Spinal cord (tissue), 10 donors: ENCODE measurements at places on chromosomes 2 and 18.

DNA sequence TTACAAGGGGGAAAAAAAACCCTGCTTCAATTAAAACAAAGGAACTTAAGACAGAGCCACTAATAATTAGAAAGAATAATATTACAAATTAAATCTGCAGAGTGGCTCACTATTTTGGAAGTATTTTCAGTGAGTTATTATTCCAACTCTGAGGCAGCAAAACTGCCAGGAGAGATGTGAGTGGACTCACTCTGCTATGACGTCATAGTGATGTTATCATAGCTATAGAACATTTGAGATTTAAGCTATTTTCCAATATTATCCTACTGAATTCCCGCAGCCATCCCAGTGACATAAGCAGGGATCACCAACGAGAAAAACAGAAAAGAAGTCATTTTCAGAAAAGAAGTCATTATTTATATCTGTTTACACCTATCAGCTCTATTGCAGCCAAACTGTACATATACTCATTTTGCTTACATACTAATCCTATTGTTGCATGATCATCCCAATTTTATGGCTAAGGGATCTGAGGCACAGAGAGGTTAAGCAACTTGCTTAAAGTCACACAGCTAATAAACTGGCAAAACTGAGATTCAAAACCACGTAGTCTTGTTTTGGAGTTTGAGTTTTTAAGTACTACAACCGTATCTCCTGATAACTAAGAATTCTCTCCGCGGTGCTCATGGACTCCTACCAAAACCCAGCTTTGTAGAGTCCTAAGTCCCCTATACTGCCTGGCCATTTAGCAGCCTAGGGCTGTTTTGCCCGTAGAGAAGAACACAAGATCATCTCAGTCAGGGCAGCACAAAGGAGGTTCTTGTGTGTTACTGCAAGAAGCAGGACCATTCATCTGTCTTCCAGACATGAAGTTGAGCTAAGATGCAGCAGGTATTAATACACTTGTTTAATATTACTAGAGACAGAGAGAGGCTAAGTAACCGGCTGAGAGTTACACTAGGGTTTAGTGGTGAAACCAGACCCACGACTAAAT is 299.8 kb downstream of the TCF4 start:
- no peak for DNase-seq

GRCh38 chr18:66344227-66344626 is 259.7 kb downstream of the CDH19 start:
- DNase-seq: no peak

GRCh38 chr2:164335128-164335527 is 286.2 kb downstream of the GRB14 start:
- no peak for DNase-seq

GRCh38 chr2:64122358-64122757 is 21.9 kb downstream of the PELI1 start:
- no peak for DNase-seq

- no peak for DNase-seq
Measured at GRCh38 chr2:130776550-130776949, 21.2 kb downstream of the AMER3 start.

DNA sequence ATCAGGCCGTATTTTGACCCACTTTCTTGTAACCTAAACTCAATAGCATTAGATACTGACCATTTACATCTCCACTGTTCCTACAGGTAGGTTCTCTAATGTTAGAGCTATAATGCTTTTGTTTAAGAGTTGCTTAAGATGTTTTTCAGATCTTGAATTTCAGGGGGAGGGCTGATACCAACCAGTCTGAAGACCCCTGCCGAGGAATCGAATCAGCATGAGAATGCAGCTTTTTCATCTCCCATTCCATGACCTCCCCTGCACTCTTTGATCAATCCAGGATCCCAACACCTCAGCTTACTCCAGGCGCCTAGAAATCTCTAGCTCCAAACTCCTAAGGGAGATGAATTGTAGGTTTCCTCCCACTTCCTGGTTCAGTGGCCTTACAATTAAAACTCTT is 120.5 kb upstream of the MC4R start:
- DNase-seq: no peak

DNA sequence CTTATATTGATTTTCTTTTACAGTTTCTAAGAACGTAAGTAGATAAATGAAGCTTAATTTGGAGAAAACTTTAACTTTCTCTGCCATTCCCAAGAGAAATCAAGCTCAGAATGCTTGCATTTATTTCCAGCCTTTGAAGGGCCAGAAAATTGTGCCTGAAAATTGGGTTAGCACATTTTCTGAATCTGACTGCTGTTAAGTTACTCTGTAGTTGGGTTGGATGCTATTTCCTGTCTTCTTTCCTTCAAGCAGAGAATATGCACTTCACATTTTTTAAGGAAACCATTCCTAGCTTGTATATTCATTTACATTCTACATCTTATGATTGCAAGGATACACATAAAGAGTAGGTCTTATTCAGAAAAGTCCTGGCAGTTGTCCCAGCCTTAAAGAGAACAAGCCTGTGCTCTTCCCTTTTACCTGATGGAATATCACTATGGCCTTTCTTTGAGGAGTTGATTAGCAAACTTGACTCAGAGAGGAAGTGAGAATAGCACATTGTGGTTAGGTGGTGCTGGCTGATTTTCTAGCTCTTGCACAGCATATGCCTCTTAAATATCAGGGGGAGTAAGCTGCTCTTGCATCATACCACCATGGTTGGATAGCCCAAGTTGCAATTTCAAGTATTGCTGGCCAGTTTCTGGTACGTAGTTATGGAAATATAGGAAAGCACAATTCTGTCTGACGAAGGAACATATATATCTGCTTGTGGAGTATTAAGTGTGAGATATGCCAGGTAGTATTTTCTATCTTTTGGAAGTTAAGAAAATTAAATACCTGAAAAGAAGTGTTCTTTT is 133.7 kb downstream of the COMMD1 start:
- no peak for DNase-seq

- DNase-seq: no peak
Measured at GRCh38 chr2:213420828-213421385, 136.6 kb downstream of the SPAG16 start.

DNA sequence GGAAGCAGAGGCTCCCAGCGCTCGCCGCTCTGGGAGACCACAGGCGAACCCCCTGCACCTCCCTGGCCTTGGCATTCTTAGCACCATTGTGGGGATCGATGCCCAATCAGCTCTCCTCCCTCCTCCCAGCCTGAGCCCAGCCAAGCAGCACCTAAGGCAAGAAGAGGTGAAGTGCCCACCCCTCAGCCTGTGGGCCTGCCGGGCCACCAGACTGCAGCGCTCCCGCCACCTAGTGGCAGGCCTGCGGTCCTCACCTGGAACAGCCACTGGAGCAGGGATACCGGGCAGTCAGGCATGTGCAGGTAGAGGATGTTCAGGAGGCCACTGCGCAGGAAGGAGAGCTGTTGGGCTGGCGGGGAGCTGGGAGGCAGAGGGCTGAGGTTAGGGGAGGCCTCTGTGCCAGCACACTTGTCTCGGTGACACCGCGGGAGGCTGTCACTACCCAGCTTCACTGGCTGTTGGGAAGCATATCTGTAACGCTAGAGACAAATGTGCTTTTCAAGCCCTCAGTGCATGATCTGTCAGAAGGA is 35.2 kb downstream of the FAM178B start:
- peak; percentile 94 for DNase-seq

GRCh38 chr2:25594991-25595390 is 78.4 kb downstream of the DTNB start:
- no peak for DNase-seq

DNA sequence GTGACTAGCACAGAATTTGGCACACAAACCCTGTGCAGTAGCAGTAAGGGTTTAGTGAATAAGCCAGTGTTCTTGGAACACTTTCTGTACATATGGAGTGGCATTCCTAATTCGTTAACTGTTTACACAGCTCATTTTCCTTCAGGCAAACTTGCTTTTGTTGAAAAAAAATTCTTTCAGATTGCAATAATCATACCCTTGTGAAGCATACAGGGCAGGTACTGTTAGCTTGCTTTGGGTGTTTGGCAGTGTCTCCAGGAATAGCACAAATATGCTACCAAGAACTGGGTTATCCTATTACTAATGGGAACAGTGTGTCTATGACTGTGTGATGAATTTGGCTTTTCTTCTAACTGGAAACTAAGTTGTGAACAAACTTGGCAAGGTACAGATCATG is 33.4 kb downstream of the UGP2 start:
- DNase-seq: no peak

GRCh38 chr2:126781206-126781605 is 117.5 kb upstream of the TEX51 start:
- no peak for DNase-seq

- peak; percentile 45 for DNase-seq
Measured at GRCh38 chr2:172710584-172711047, 25.0 kb upstream of the RAPGEF4 start.

DNA sequence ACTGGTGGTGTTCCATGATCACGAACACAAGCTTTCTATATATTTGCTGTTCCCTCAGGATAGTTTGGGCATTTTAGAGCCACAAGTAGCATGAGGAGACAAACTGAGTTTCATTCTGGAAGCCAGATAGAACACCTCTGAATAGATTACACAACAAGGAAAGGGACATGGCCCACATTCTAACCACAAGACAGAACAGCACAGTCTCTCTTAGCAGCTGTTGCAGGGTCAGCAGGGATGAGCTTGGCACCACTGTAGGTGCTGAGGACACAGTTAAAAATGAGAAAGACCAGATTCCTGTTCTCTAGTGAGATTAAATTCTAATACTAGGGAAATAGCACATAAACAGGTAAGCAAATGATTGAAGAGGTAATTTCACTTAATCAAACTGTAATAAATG is 235.3 kb downstream of the ZNF407 start:
- no peak for DNase-seq
